AG04450 (cell line): ENCODE measurements at places on chromosomes 12 and 14.

DNA sequence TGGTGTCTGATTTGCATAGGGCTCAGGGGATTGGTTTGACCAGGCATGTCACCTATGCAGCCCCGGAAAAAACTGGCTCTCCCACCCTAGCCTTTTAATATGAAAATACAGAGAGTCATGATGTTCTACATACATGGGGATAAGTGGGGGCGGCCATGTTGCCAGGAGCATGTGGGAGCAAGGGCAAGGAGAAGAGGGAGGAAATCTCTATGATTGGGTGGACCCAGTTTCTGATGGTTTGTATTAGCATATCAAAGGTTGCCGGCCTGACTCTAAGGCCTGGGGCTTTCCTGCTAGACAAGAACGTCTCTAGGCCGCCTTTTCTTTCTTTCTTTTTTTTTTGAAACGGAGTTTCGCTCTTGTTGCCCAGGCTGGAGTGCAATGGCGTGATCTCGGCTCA lies 123.4 kb upstream of the CPSF6 start:
- no peak for DNase-seq

DNA sequence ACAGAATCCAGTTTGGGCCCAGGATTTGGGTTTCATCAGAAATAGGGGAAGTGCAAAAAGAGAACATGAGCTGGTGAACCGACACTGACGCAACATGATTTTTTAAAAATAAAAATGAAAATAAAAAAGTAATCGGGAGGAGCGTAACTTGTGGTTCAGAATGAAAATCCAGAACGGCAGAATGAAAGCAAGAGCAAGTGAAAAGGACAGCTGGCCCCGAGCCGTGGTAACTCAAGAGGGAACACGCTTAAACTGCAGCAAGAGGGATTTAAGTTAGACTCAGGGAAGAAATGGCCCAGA lies 1.6 kb downstream of the SLC6A12 start:
- no peak for DNase-seq

- no peak for DNase-seq
Measured at GRCh38 chr14:64994540-64994939, 7.8 kb downstream of the FNTB start.

DNA sequence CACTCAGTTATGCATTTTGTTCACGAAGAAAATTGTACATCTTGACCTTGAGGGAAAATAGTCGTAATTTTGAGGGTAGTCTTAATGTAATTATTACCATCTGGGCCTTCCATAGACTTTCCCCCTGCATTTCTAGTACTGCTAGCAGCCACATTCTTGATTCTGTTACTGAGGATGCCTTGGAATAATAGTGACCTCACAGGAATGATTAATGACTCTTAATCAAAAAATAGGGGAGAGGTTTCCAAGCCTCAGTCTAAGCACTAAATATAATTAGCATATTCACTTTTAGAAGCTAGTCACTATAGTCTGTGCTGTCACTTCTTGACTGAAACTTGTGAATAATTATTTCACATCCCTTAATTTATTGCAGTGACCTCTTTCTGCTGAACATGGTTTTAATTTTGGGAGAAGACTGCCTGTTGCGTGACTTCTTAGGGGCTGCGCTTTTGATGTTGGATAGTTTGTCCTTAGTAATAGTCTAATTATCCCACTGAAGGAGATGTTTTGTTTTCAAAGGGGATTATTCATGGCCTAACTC lies 400.5 kb downstream of the ADAMTS20 start:
- no peak for DNase-seq
